ENCODE measurements at places on chromosomes 7 and 10.

GRCh38 chr7:155763691-155764437 lies 48.4 kb downstream of the SHH start:
- no peak for DNase-seq

DNA sequence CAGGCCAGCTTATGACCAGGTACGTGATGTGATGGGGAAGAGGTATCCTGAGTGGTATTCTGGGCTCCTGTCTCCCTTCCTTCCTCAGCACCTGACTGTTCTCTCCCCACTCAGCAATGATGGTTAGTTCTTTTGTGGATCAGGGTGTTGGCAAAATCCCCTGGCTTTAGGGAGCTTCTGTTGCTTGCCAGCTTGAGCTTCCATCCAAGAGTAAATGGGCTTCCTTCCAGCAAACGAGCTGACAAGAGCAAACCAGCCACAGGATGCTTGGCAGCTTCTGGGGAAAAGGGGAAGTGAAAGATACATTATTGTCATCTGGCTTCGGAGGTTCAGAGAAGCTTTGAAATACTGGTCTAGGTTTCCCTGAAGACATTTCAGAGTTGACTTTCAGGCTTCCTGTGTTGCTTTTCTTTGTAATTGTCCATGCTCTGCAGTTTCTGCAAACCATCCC lies 5.2 kb downstream of the DUSP5 start:
- DNase-seq = no peak

- no peak for DNase-seq
These were observed 52.0 kb downstream of the GRB10 start for GRCh38 chr7:50730446-50731400.

- no peak for DNase-seq
These were observed 116.4 kb downstream of the ATE1 start for GRCh38 chr10:121811386-121811785.

DNA sequence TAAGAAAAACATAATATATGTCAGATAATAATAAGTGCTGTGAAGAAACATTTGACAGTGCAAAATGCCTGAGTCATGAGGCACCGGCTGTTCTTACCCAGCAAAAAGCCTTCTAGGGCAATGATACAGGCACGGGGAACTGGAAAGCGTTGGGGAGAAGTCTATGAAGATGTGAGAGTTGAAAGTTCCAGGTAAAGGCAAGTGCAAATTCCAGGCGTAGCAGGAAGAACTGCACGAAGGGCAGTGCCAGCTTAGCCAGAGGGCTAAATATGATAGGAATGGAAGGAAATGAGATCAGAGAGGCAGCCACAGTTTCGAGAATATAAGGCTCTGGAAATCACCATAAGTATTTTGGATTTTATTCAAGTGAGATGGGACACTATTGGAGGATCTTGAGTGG lies 87.0 kb downstream of the IPMK start:
- DNase-seq = no peak

DNA sequence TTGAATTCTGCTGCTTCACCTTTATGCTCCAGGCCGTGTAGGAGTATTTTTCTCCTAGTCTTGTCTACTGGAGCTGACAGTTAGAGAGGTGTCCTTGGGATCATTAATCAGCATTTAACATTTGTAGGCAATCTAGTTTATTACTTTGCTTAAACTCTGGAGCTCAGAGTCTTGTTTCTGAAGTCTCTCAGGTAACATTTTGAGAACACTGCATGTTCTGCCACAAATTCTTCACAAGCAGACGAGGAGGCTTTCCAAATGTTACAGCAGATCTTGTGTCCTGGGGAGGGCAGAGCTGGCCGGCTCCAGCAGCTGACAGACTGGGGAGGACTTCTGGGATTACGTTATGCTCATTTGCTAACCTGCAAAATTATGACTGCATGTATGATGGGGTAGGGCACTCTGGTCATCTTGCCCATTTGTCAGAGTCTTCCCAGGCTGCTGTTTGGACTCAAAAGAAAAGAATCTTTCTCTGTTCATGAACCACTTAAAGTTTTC lies 50.5 kb downstream of the GALNT17 start:
- DNase-seq = no peak

DNA sequence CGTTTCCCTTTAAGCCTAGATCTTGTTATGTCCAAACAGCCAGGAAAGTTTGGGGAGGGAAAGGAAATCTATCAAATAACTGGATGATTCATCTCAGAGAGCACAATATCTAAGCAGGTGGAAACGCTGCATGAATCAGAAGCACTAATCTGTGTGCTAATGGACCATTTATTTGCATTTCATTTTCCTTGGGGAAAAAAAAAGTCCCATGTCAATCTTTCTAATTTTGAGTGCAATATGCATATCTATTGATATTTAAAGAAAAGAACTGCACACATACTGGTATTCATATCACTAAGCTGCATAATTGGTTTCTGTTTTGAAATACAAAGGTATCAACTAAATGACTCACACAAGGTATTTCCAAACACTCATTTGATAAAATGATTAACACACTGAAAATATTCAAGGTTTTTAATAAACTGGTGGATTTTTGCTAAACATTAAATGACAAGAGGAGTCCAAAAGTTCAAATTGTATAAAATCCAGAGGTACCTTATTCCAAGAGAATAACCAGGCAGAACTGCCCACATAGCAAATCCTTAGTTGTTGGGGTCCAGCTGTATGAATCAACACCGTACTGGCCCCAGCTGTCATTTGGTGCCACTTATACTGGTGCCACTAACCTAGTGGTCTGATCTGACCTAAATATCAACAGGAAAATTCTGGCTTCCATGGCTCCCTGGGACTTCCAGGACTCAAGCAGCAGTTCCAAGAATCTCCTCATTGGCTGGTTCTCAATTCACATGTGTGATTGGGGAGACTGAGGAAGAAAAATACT lies 122.2 kb upstream of the SP4 start:
- no peak for DNase-seq

DNA sequence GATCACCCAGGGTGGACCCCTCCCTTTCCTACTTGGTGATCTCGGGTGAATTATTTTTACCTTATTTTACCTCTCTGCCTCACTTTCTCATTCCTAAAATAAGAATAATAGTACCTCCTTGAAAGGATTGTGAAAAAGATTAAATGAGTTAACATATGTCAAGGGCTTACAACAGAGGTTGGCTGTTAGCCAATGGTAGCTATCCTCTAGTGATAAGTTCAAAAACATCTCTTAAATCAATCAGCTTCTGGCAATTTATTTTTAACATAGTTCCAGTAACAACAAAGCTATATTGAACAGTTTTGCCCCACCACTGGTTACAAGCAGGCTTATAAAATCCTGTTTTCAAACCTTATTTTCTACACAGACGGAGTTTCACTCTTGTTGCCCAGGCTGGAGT lies 45.4 kb downstream of the TMEM168 start:
- no peak for DNase-seq

- no peak for DNase-seq
These were observed 11.5 kb upstream of the YAE1 start for GRCh38 chr7:39554583-39555165.

All from erythroblast (primary cell).